ENCODE measurements at places on chromosomes 1 and 21.

GRCh38 chr1:29002792-29003191 lies 88.4 kb downstream of the EPB41 start:
- no peak for DNase-seq

DNA sequence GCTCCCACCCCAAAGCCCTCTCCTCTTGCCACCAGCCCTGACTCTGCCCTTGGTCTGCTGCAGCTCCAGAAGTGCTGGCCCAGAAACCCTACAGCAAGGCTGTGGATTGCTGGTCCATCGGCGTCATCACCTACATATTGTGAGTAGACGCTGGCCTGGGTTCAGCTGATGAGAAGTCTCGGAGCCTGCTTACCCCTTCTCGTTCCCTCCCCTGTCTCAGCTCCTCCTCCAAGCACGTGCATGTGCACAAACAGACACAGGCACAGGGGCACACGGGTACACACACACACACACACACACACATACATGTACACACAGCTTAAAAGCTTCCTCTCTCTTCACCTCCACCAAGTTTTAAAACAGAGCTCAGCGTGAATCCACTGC lies 24.3 kb downstream of the CAMK1G start:
- no peak for DNase-seq

- no peak for DNase-seq
These were observed 7.8 kb upstream of the ZNF691 start for GRCh38 chr1:42838482-42839190.

DNA sequence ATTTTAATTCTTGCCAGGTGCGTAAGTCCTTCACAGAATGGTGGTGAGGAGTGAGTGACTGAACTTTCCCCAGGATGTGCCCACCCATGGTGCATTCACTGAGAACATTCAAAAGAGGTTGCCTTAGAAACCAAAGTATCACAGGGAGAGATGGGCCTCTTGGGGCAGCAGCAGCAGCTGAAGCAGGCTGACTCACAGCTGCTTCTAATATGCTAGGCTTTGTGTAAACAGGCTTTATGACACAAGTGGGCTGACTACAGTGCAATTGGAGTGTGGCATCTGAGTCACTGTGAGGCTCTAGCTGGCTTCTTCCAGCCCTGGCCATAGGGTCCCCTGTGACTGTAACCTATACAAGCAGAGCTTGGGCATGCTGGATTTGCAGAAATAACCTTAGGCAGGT lies 12.6 kb downstream of the PIGP start:
- DNase-seq = no peak

GRCh38 chr21:33883118-33883517 lies 32.5 kb downstream of the ATP5PO start:
- DNase-seq = no peak
